ENCODE measurements at places on chromosomes 6 and 20.
A peak's percentile ranks its signal among the peaks of the same experiment; 100 is the strongest.

GRCh38 chr20:62738025-62738881, 29.6 kb downstream of the NTSR1 start:
- DNase-seq: no peak

DNA sequence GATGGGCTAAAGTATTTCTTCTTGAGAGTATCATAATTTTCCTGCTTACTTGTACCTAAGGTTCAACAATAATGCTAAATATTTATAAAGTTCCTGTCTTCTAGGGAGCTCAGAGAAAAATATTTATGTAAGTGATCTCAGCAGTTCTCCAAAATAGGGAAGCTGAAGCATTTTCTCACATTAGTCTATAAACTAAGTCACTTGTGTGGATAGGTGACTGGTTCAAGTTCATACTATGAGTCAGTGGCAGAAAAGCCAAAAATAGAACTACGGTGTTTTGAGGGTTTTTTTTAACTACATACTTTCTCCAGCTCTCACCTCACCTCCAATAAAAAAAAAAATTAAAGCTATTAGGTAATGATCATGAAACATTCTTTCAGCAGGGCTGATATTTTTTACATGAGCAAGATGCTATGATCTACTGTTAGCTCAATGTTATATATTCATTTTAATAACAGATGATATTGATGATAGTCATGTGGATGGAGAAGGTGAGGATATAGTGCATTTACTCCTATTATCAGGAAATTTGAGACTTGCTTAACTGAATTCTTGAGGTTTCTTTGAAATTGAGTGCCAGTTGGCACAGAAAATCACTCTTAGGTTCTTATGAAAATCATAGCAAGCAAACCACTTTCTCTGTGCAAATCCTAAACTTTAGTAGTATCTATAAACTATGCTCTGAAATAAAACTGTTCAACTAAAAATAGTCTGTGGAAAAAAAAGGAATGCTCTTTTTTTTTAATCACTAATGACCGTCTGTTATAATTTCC, 4.1 kb upstream of the MOXD1 start:
- no peak for DNase-seq

DNA sequence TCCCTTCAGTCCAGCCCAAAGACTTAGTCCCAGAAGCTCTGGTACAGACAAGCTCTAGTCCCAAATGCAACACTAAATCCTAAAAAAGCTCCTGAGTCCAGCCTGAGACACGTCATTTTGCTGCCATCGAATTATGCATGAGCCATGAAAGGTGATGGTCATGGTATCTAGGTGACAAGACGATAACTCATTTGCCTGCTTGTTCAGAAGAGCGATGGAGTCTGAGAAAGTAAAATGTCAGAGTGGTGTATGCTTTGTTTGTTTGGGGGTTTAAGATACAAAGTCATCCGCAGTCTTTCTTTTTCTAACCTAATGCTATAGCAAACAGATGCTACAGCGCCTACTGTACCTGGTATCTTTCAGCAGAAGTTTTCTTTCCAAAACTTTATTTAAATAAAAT, 54.7 kb downstream of the SLC23A2 start:
- no peak for DNase-seq

DNA sequence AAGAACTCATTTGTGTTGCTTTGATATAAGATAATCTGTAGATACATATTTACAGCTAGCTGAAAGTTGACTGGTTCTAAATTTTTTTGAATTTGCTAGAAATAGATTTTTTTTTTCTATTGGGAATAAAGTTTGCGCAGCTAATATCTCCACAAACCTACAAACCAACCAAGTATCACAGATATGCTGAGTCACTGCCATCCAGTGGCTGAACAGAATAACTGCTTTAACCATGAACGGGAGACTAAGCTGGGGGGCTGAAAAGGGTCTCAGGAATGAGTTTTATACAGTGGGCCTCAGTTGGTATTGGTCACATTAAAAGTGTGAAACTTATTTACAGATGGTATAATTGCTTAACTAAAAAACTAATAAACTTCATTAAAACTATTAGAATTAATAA, 326.7 kb upstream of the CNR1 start:
- peak; percentile 41 for DNase-seq

DNA sequence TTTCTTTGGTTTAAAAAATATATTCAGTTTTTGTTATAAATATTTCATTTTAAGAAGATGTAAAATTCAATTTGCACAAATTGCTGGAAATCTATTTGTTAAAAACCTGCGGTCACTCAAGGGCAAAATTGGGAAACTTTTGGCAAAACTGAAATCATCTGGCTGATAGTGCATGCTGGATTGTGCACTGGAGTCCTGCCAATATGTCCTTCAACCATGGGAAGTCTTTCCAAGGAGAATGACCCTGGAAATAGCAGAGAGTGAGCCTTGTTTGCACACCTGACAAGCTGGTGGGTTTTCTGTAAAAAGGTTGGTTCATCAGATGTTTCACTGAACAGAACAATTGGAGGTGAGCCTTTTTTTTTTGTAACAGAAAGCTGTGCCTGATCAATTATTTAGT, 413.5 kb downstream of the BTBD3 start:
- DNase-seq: no peak

GRCh38 chr6:69138893-69139494, 503.9 kb downstream of the ADGRB3 start:
- DNase-seq: no peak

- no peak for DNase-seq
Measured at GRCh38 chr6:55827818-55828522, 47.4 kb downstream of the BMP5 start.

DNA sequence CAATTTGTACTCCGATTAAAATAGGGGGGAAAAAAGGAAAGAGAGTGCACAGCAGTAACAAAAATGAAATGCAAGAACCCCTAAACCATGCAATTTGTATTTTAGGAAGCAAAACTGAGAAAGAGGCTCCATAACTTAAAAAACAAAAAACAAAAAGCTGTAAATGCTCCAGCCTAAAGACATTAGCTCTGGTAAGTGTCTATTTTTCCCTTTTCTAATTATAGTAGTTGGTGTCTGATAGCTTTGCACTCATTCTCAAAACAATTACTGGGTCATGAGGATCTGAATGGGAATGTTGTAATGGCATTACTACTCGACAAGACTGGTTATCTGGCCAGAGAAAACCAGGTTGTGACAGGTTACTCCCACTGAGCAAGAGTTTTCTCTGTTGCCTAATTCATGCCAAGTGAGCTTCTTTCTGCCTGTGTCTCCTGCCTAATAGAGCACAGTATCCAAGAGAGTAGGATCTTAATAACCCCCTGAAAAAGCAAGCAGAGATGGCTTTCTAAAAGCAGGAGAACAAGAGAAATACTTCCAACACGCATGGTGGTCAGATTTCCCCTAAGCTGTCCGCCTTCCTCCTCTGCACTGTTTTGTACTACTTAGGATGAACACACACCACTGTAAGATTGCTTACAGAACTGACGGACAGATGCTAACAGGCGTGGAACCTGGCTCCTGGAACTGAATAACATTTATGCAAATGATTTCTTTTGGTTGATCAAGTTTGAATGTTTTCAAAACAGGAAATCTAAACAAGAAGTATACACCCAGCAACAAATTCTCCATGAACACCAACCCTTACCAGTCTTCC, 86.4 kb downstream of the FKBP5 start:
- peak; percentile 66 for DNase-seq

DNA sequence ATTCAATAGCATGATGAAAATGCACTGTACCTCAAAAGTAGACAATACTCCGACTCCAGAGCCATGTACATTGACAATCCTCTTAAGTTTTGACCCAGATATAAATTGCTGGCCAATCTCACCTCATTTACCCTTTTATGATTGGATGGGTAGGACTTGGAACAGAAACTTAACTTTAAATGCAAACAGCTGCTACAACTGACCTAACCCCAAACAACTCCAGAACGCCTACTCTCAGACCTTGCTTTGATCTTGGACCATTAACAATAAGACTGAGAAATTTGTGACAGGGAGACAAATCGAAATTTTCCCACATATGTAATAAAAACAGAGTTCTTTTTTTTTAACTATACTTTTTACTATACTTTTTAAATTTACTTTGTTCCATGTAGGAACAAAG, 200.5 kb upstream of the MCHR2 start:
- no peak for DNase-seq

GRCh38 chr6:98443633-98444032, 390.7 kb upstream of the POU3F2 start:
- DNase-seq: no peak

DNA sequence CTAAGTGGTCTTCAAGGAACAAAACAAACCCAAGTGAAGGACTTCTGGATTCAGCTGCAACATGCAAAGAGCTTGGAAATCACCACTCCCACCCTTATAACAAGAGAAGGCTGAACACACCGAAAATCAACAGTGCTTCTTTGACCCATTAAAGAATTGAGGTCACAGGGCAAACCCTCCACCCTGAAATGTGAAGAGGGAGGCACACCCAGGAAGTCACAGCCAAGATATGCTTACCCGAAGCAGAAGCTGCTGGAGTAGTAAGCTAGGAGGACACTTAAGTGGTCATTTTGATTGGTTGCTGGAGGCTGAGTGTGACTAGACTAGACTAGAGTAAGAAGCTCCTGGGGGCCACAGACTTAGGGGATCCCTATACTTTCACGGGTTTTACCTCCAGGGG, 188.2 kb upstream of the SSTR4 start:
- DNase-seq: no peak

Measured in endothelial cell of umbilical vein (primary cell).